ENCODE measurements at places on chromosomes 5 and 9.

DNA sequence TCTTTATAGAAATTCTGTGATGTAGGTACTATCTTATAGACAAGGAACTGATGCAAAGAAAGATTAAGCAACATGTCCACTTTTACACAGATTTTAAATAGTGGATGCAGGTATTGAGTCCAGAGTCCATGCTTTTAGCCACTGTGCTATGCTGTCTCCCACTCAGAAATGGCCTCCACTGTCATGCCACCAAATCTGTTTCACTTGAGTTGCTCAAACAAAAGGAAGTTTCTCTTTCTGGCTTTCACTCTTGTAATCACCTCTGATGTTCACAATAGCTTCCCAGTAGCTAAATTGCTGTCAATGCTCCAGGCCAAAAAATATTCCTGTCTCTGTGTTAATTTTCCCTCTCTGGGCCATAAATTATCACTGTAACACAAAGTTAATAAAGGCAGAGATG, 77.0 kb upstream of the RASA1 start:
- H3K27me3 ChIP-seq, result no peaks in the 10 kb centered on the region
- no peak overlapping the region for H3K27ac ChIP-seq
- peaks cover 18% of the 10 kb centered on the region for H3K4me1 ChIP-seq
- no peak overlapping the region for H3K4me3 ChIP-seq
- DNase-seq, result peak; percentile 5

- H3K27ac ChIP-seq, result no peak overlapping the region
- H3K27me3 ChIP-seq, result no peaks in the 10 kb centered on the region
- no peaks in the 10 kb centered on the region for H3K4me1 ChIP-seq
- H3K36me3 ChIP-seq, result no peaks in the 10 kb centered on the region
- no peak overlapping the region for H3K4me3 ChIP-seq
Measured at GRCh38 chr9:122402403-122402871, 31.6 kb downstream of the PTGS1 start.

DNA sequence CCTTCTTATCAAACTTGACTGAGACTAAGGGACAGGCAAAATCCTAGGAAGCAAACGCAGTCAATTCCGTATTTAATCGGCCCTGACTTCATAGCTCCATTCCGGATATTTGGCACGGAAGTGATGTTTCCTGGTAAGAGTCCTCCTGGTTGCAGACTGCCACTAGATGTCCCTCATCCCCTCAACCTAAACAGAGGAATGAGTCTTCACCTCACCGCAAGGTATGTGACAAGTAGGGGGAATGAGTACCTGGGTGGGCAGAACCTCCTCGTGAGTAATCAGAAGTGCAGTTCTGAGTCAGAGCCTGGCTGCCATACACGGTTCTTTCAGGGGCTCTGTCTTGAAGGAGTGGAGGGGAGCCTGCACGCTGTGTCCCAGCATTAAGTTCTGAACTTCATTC, 173.6 kb downstream of the MUSK start:
- no peaks in the 10 kb centered on the region for H3K36me3 ChIP-seq
- H3K4me1 ChIP-seq, result no peaks in the 10 kb centered on the region
- DNase-seq, result no peak
- H3K4me3 ChIP-seq, result no peak overlapping the region

DNA sequence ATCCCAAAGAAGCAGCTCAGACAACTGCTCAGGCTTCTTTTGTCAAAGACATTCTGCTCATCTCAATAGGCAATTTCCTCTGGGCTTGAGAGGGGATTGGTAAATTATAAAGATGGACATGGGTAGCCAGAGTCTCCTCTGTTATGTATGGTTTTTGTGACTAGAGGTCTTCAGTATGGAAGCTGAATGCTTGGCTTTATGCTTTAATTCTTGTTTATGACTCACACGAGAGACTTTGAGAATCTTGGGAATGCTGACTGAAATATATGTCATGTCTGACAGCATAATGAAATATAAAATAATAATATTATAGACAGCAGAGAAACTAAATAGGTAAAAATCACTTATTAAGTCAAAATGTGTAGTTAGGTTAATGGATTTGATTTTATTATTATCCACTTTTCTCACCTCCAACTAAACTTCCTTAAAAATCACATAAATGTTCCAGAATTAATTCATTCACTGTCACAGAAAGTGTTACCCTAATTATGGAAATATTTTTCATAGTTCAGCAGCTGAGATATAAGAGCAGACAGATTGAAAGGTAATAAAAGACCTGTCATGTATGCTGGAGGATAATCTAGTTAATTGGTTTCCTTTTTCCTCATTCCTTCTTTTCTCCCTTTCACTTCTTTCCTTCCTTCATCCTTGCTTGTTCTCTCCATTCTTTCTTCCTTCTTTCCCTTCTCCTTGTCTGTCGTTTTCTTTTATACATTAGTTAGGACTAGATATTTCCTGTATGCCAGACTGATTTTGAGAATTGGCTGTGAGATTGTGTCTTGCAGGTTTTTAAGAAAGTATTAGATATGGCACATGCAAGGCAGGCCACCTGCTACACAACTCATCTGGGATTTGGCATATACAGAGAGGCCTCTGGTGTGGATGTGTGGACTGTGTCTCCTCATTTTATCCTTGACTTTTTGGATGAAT, 1866.1 kb upstream of the NUDT12 start:
- no peaks in the 10 kb centered on the region for H3K27me3 ChIP-seq
- no peak overlapping the region for H3K27ac ChIP-seq
- no peaks in the 10 kb centered on the region for H3K4me1 ChIP-seq

- no peak for DNase-seq
- no peaks in the 10 kb centered on the region for H3K27me3 ChIP-seq
- peaks cover 19% of the 10 kb centered on the region for H3K36me3 ChIP-seq
- H3K4me3 ChIP-seq, result no peak overlapping the region
- H3K27ac ChIP-seq, result no peak overlapping the region
- no peaks in the 10 kb centered on the region for H3K4me1 ChIP-seq
Measured at GRCh38 chr5:176466245-176466871, 18.2 kb downstream of the FAF2 start.

DNA sequence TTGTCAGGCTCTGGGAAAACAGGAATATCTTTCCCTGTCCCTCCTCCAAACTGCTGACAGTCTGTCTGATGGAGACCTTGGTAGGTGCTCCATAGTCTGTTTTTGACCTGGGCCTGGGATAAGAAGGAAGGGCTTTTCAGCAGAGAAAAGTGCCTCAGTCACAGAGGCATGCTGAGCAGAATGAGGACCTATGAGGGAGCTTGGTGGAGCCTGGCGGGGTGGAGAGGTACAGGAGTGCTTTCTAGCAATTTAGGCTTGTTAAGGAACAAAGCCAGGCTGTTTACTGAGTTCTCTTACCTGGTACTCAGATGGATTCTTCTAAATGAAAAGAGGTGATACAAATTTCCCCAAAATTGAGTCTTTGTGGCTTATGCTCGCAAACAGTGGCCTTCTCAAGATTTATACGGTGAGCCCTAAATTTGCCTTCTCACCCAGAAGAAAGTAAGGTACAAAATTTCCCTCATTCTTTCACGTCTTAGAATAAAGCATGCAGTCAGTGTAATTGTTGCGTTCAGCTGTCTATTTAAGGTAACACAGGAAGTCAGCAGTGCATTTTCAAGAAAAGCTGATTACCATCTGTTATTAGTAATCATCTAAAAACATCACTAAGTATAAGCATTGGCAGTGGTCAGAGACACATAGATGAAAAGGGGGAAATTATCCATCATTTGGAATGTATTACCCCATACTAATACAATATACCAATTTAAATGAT, 28.6 kb upstream of the IL13 start:
- H3K27me3 ChIP-seq, result no peaks in the 10 kb centered on the region
- no peaks in the 10 kb centered on the region for H3K4me1 ChIP-seq
- no peak overlapping the region for H3K4me3 ChIP-seq
- peaks cover 7% of the 10 kb centered on the region for H3K36me3 ChIP-seq
- DNase-seq, result no peak
- no peak overlapping the region for H3K27ac ChIP-seq

DNA sequence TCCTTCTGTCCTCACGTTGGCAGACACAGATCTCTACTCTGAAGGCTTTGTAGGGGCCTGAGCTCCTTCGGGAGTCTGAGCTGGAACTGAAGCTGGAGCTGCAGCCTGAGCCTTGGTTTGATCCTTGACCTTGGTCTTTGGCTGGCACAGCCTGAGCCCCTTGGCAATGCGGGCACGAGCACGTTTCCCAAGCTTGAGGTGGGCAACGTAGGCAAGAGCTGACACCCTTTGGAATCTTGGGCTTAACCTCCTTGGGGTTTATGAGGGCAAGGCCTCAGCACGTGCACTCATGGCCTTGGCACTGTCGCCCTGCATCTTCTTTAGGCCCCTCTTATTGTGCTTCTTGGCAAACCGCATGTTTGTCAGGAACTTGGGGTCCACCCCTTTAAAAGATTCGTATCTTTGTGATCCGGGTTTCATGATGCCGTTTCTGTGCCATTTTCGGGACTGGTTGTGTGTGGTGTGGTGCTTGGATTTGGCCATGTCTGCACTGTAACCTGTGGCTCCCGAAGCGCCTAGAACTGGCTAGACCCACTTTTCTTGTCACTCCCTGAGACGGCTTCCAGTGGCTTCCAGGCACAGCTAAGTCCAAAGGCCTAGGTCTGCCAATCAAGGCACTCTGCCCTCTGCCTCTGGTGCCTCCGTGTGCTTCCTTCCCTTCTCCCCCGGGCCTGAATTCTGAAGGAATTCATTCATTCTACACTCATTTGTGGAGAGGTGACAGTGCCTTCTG, 1.4 kb downstream of the SUSD1 start:
- no peak overlapping the region for H3K27ac ChIP-seq
- no peak for DNase-seq
- H3K4me1 ChIP-seq, result peaks cover 21% of the 10 kb centered on the region
- no peaks in the 10 kb centered on the region for H3K27me3 ChIP-seq

GRCh38 chr9:16315720-16316119, 554.8 kb downstream of the BNC2 start:
- no peaks in the 10 kb centered on the region for H3K4me1 ChIP-seq
- no peaks in the 10 kb centered on the region for H3K36me3 ChIP-seq
- no peak overlapping the region for H3K27ac ChIP-seq

GRCh38 chr5:178531786-178532185, 58.4 kb downstream of the COL23A1 start:
- H3K27me3 ChIP-seq, result no peaks in the 10 kb centered on the region
- no peak for DNase-seq
- H3K4me3 ChIP-seq, result no peak overlapping the region
- H3K36me3 ChIP-seq, result no peaks in the 10 kb centered on the region
- H3K4me1 ChIP-seq, result no peaks in the 10 kb centered on the region
- H3K27ac ChIP-seq, result no peak overlapping the region

- H3K36me3 ChIP-seq, result no peaks in the 10 kb centered on the region
- peaks cover 13% of the 10 kb centered on the region for H3K4me1 ChIP-seq
- no peak overlapping the region for H3K27ac ChIP-seq
- no peaks in the 10 kb centered on the region for H3K27me3 ChIP-seq
- DNase-seq, result peak; percentile 64
Measured at GRCh38 chr9:88593537-88594185, 58.7 kb downstream of the NXNL2 start.

DNA sequence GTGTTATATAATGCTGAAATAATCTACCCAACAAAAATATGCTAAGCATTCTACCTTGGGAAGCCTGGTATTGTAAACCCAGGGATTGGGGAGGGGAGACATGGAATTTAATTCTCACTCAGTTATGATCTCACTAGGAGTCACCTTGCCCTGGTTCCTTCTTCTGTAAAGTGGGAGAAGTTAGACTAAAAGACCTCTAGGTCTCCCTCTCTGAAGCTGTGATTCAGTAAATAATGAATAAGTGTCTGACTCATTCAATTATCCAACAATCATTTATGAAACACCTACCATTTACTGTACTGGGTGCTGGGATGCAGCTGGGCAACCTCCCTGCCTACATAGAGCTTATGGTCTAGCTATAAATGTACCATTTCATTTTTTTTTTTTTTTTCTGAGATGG, 20.2 kb upstream of the SPARC start:
- H3K4me1 ChIP-seq, result peaks cover 7% of the 10 kb centered on the region
- no peaks in the 10 kb centered on the region for H3K36me3 ChIP-seq
- H3K4me3 ChIP-seq, result no peak overlapping the region
- no peak overlapping the region for H3K27ac ChIP-seq
- DNase-seq, result no peak
- no peaks in the 10 kb centered on the region for H3K27me3 ChIP-seq

- H3K27ac ChIP-seq, result no peak overlapping the region
- no peaks in the 10 kb centered on the region for H3K36me3 ChIP-seq
- DNase-seq, result peak; percentile 54
Measured at GRCh38 chr9:7844242-7844641, 44.7 kb upstream of the DMAC1 start.

DNA sequence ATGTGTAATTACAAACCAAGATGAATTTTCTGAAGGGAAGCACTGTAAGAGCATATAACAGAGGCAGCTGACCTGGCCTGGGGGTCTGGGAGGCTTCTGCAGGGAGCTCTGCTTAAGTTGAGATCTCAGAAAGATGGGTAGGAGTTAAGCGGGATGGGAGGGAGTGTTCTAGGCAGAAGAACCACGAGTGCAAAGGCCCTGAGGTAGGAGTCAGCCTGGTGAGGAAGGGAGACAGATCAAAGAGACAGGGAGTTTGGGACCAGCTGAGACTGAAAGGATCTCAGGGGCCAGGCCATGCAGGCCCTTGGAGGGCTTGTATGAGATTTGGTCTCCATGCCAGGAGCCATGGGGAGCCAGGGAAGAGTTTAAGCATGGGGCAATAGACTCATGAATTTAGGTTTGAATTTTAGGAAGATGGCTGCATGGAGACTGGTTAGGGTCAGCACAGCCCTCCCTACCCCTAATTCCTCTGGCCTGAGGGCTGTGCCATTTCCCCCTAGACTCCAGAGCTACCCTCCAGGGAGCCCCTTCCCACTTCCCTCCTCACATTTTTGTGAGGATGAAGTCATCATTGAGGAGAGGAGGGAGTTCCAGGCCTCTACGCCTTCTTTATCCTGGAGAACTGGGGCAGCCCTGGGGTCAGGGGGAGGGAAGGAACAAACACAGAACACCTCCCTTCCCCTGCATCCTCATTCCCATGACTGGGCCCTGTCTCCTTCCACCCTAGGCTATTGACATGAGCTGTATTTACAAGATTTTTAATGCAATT, 4.8 kb upstream of the ARAP3 start:
- no peak for DNase-seq
- H3K27ac ChIP-seq, result no peak overlapping the region
- H3K4me3 ChIP-seq, result no peak overlapping the region
- peaks cover 17% of the 10 kb centered on the region for H3K4me1 ChIP-seq
- H3K36me3 ChIP-seq, result no peaks in the 10 kb centered on the region

DNA sequence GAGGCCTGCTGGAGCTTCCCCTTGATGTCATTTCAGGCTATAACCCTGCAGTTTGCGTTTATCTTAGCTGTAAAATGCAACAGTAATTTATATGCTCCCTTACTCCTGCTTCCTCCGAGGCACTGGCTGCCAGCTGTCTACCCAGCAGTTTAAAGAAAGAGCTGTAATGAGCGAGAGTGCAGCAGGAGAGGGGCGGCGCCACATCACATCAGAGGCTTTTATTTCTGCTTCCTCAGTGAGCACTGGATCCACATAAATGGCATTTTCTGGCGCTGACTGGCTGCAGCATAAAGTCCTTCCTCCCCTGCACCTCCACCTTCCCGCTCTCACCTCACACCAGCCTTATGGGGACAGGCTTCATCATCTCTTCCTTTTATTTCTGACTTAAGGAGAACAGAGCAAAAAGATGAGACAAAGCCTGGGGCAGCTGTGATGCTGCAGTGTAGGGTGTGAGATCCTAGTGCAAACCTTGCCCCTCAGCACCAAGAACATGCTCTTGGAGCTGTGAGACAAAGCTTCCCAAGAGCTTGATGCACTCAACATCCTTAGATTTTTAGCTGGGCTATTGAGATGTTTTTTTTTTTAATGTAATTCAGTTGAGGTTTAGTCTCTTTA, 829.6 kb upstream of the ZNF608 start:
- H3K4me1 ChIP-seq, result no peaks in the 10 kb centered on the region
- no peak overlapping the region for H3K27ac ChIP-seq
- H3K27me3 ChIP-seq, result no peaks in the 10 kb centered on the region
- no peak overlapping the region for H3K4me3 ChIP-seq

GRCh38 chr5:125785407-125785806, 637.8 kb upstream of the GRAMD2B start:
- no peak overlapping the region for H3K4me3 ChIP-seq
- no peak for DNase-seq
- H3K27ac ChIP-seq, result no peak overlapping the region
- H3K27me3 ChIP-seq, result no peaks in the 10 kb centered on the region
- H3K36me3 ChIP-seq, result no peaks in the 10 kb centered on the region
